ENCODE measurements at places on chromosomes 7 and 10. TPM values are rescaled to one million over a fixed set of nuclear protein-coding genes. Genes with fewer than 3 reads are reported as not detected.

HOXA13 gene
- total RNA-seq: not detected

PNLIPRP1 gene
- not detected for total RNA-seq

CLDN15 gene
- total RNA-seq: 3.0 TPM

PRLHR gene
- total RNA-seq: not detected

ANKRD1 gene
- total RNA-seq: 1.4 TPM

HTR5A gene
- total RNA-seq: not detected

EGR2 gene
- 0.90 TPM for total RNA-seq

CDHR1 gene
- total RNA-seq: not detected

THSD7A gene
- total RNA-seq: 2.5 TPM

PLXNA4 gene
- total RNA-seq: 3.0 TPM

FOXI2 gene
- total RNA-seq: not detected

TMEM26 gene
- 5.7 TPM for total RNA-seq

TMEM176A gene
- not detected for total RNA-seq

GSTO2 gene
- total RNA-seq: 3.4 TPM

SYT15 gene
- 0.41 TPM for total RNA-seq

UBTD1 gene
- total RNA-seq: 35.2 TPM

SH2B2 gene
- 4.9 TPM for total RNA-seq

All from fibroblast of the aortic adventitia (primary cell).